ENCODE measurements at places on chromosomes 11 and 22.

- no peak for DNase-seq
These were observed 168.9 kb upstream of the CHORDC1 start for GRCh38 chr11:90391756-90392155.

GRCh38 chr22:37778370-37779009 is 29.2 kb upstream of the GCAT start:
- no peak for DNase-seq

DNA sequence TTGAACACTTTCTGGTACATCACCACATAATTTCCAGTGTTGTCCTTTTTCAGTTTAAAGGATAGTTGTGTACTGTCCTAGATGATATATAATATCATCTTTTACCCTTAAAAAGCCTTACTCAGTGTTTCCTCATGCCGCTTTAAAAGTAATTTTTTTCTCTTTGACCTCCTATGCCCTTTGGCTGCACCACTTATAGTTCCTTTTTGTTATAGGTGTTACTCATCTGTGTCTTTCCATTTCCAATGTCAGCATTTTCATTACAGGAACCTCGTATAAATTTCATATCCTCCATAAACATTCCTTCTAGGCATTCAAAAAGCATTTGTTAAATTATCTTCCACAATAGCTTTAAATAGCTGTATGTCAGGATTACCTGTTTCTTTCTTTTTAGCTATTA is 40.8 kb downstream of the USP47 start:
- DNase-seq, result no peak

- DNase-seq, result no peak
These were observed 62.5 kb downstream of the TCF20 start for GRCh38 chr22:42207918-42208317.

DNA sequence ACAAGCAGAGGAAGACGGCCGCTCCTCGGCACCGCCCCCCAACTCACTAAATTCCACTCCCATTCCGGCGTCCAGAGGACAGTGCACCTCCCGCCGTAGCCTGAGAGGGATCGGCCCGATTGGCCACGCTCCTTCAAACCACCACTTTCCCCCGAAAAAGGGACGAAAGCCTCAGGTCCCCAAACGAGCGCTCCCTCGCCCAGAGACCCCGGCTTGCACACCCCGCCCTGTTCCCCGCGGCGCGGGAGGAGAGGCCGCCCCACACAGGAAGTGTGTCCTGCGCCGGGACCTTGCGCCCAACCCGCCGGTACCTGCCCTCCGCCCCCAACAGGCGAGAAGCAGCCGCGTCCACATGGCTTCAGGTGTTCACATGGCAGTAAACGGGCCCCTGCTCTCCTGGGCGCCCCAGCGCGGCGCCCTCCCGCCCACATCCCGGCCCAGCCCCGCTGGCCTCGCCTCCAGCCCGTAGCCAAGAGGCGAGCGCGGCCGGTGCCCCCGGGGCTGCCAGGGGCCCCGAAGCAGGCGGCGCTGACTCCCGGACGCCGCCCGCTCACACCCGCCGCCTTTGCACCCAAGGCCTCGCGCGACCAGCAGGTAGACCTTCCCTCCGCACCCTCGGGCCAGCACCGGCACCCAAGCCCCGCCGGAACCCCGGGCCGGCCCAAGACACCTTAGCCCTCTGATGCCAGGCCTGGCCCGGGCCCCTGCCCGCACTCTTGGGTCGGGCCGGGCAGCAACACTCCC is 849 bp downstream of the TCF20 start:
- peak; percentile 52 for DNase-seq

DNA sequence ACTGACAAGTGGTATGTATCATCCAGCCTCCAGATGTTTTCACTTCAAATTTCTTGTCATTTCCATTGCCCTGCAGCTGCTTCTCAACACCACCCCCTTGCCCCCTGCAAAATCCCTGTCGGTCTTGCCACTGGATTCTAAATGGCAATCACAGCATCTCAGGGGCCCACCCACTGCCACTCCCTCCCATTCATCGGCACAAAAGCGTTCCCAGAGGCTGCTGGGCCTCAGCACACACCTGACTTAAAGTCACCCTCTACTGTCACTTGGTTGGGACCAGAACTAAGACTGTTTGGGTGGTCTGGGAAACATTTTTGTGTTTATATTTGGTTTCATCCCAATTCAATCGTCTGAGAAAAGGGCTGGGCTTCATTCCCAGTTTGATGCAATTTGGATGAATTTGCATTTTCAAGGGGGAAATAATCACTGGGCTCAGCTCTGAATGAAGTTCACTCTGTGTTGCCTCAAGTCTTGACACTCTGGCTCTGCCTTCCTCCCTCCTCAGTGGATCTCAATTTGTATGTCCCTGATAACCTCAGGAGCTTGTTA is 27.1 kb downstream of the SYT13 start:
- DNase-seq, result no peak

Measured in stimulated activated CD4-positive, alpha-beta T cell treated with anti-CD3 and anti-CD28 coated beads, Interleukin-15, amount 100 ng/mL, for 1 hour (primary cell).